Mononuclear cell (primary cell): ENCODE measurements at places on chromosomes 3 and 15. TPM values are rescaled to one million over a fixed set of nuclear protein-coding genes. Genes with fewer than 3 reads are reported as not detected.

DOCK3 gene
- 1.0 TPM for total RNA-seq

RPP25 gene
- 0.31 TPM for total RNA-seq

IL5RA gene
- total RNA-seq = 4.4 TPM

ERC2 gene
- total RNA-seq = 0.10 TPM

RASL12 gene
- total RNA-seq = not detected

ACKR2 gene
- total RNA-seq = 0.10 TPM

FMN1 gene
- total RNA-seq = 31.2 TPM

ROPN1B gene
- total RNA-seq = 0.10 TPM

OR5H6 gene
- total RNA-seq = not detected

DLEC1 gene
- total RNA-seq = 1.7 TPM

VEPH1 gene
- 8.8 TPM for total RNA-seq

BFSP2 gene
- not detected for total RNA-seq

CLDN18 gene
- total RNA-seq = under 0.01 TPM

UACA gene
- total RNA-seq = 2.5 TPM

THRB gene
- total RNA-seq = 0.94 TPM

GTF2E1 gene
- 7.9 TPM for total RNA-seq

DHFR2 gene
- total RNA-seq = 1.0 TPM

SH2D7 gene
- total RNA-seq = not detected

ROPN1 gene
- total RNA-seq = not detected

PARP15 gene
- total RNA-seq = 44.4 TPM

SLC9A9 gene
- total RNA-seq = 15.1 TPM

ZNF80 gene
- 1.2 TPM for total RNA-seq

KLHL40 gene
- total RNA-seq = not detected

C3orf22 gene
- not detected for total RNA-seq

PPIB gene
- 219 TPM for total RNA-seq

ZKSCAN7 gene
- total RNA-seq = 0.42 TPM

CLDN1 gene
- total RNA-seq = 0.10 TPM

AADACL2 gene
- not detected for total RNA-seq

WDR93 gene
- total RNA-seq = not detected

GRIP2 gene
- not detected for total RNA-seq

ACP3 gene
- total RNA-seq = 18.1 TPM

MEX3B gene
- 1.3 TPM for total RNA-seq

PRSS50 gene
- not detected for total RNA-seq

SENP8 gene
- total RNA-seq = 0.21 TPM

GOLGA8G gene
- total RNA-seq = not detected

TRPM1 gene
- not detected for total RNA-seq

PLCB2 gene
- 61.7 TPM for total RNA-seq
